ENCODE measurements at places on chromosomes 2 and 18. TPM values are rescaled to one million over a fixed set of nuclear protein-coding genes. Genes with fewer than 3 reads are reported as not detected.

- no peak overlapping the region for H3K27ac ChIP-seq
- H3K4me3 ChIP-seq: no peak overlapping the region
- no peaks in the 10 kb centered on the region for H3K36me3 ChIP-seq
Measured at GRCh38 chr18:7303316-7304060, 72.6 kb downstream of the LRRC30 start.

DNA sequence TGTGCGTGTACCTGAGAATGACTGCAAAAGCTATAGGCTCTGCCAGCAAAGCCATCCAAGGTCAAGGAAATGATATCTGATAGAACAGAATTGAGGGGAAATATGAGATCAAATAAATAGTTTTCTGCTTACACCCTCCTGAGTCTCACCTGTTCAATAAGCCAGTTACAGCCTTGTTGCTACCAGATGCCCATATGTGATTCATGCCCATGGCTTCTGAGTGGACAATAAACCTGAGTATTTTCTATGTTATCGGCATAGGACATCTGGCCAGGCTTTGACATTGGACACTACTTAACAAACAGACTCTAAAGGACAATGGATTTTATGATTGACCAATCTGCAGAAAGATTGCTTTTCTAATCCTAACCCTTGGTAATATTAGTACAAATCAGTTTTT, 297.9 kb downstream of the LRATD1 start:
- no peak overlapping the region for H3K27ac ChIP-seq
- no peak overlapping the region for H3K4me3 ChIP-seq
- no peaks in the 10 kb centered on the region for H3K36me3 ChIP-seq

- H3K27me3 ChIP-seq: peaks cover 5% of the 10 kb centered on the region
- H3K4me1 ChIP-seq: no peaks in the 10 kb centered on the region
- H3K27ac ChIP-seq: no peak overlapping the region
- no peaks in the 10 kb centered on the region for H3K36me3 ChIP-seq
- no peak for DNase-seq
Measured at GRCh38 chr18:74951165-74951760, 257.7 kb downstream of the PTGR3 start.

DNA sequence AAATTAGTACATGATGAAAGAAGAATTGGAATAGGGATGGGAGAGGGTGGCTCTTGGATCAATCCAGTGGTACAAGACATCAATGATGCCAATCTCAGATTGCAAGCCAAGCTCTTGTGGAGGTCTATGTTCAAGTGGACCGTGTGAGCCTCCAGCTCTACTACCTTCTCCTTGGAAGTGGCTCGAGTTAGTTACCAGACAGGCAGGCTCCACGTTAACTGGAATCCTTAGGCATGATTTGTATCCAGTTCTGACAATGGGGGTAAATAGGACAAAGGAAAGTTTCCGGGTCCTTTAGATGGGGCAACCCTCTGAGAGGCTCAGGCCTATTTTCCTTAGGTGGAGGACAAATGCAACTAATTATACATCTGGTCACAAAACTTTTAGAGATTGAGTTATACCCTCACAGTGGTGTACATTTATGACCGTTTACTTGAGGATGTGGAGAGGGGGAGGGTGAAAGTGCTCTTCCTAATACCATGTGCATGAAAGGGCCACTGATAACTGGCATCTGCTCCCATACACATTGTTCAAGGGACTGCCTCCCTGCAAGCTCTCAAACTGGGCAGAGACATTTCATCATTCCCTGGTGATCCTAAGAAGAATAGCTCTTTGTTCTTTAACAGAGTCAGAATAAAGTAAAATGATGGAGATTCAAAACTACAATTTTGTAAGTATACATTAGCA, 180.2 kb downstream of the SOCS6 start:
- H3K27me3 ChIP-seq: peaks cover 5% of the 10 kb centered on the region
- H3K27ac ChIP-seq: no peak overlapping the region
- H3K4me1 ChIP-seq: no peaks in the 10 kb centered on the region

Gene SYT4
- 0.53 TPM for total RNA-seq

Gene CLEC4F
- not detected for total RNA-seq

Gene PGAP1
- 46.5 TPM for total RNA-seq

DNA sequence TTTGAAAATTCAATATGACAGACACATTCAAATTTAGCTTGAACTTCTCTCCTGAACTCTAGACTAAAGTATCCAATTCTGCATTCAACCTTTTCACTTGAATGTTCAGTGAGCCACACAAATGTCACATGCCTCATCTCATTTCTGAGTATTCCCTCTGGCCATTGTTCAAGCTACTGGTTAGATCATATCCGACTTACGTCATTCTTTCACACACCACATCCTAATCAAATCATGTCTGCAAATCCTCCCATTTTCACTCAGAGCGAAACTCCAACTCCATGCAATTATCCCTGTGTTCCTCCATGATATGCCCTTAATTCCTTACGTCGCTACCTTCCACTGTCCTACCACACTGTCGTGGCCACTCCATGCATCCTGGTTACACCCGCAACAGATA, 425.1 kb downstream of the CBLN2 start:
- no peaks in the 10 kb centered on the region for H3K36me3 ChIP-seq
- no peaks in the 10 kb centered on the region for H3K4me1 ChIP-seq
- no peak for DNase-seq
- no peak overlapping the region for H3K27ac ChIP-seq
- no peak overlapping the region for H3K4me3 ChIP-seq
- no peaks in the 10 kb centered on the region for H3K27me3 ChIP-seq

GRCh38 chr18:58690259-58690658, 19.0 kb downstream of the MALT1 start:
- no peaks in the 10 kb centered on the region for H3K27me3 ChIP-seq
- no peak overlapping the region for H3K27ac ChIP-seq
- H3K36me3 ChIP-seq: peaks cover 49% of the 10 kb centered on the region
- H3K4me3 ChIP-seq: no peak overlapping the region
- no peak for DNase-seq
- H3K4me1 ChIP-seq: peaks cover 5% of the 10 kb centered on the region

Gene SETBP1
- 29.2 TPM for total RNA-seq

Gene AKAIN1
- total RNA-seq: not detected

Gene MTCL1
- 26.0 TPM for total RNA-seq

DNA sequence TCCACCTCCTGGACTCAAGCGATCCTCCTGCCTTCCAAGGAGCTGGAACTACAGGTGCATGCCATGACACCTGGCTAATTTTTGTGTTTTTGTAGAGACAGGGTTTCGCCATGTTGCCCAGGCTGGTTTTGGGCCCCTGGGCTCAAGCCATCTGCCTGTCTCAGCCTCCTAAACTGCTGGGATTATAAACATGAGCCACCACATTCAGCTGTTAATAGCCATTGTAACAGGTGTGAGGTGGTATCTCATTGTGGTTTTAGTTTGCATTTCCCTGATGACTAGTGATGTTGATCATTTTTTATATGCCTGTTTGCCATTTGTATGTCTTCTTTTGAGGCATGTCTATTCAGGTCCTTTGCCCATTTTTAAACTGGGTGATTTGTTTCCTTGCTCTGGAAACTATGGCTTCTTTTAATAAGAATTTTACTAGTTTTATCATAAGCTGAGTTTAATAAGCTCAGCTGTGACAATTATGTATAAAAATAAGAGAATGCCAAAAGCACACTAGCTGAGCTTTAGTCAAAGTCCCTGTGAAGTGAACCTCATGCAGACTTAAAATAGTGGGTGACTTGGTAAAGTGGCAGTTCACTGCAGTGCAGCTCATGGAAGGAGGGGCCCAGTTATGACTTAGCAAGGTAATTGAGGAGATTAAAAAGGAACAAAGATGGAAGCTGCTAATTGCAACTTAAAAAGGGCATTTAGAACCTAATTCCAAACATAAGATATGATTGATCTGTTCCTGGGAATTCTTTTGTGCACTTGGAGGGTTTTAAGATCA, 465.1 kb downstream of the TGIF1 start:
- H3K27ac ChIP-seq: no peak overlapping the region
- peaks cover 5% of the 10 kb centered on the region for H3K4me1 ChIP-seq
- no peaks in the 10 kb centered on the region for H3K36me3 ChIP-seq
- no peak overlapping the region for H3K4me3 ChIP-seq

Gene ADI1
- total RNA-seq: 40.1 TPM

- no peak overlapping the region for H3K4me3 ChIP-seq
- peaks cover 18% of the 10 kb centered on the region for H3K4me1 ChIP-seq
- H3K27ac ChIP-seq: no peak overlapping the region
- H3K36me3 ChIP-seq: no peaks in the 10 kb centered on the region
Measured at GRCh38 chr2:23505984-23506380, 121.0 kb downstream of the KLHL29 start.

Gene SFTPB
- not detected for total RNA-seq

DNA sequence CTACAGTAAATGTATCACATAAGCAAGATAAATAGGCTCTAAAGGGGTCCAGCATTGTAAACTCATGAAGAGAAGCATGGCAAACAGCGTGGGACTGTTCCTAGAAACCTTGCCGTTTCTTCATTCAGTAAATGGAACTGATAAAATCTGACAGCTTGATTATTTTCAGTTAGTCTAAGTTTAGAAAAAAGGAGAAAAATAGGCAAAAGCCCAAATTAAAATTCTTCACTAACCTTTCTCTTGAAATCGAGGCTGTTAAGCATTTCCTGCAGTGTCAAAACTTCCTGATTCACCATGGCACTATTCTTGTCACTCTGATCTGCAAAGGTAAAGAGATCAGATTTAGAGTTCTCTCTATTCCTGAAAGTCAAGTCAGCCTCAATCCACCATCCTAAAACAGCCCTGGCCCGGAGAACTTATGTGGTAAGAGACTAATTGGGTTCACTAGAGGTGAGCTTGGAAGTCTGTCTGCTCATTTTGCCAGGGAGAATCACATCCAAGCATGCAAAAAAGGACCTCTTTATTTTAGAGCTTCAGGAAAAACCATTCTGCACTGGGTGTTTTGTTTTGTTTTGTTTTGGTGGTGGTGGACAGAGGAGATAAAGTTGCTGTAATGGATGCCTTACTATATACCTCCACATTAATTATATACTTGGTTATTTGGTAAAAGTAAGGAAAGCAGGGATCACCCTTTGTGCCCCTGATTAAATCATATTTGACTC, 52.4 kb upstream of the STAT1 start:
- no peaks in the 10 kb centered on the region for H3K27me3 ChIP-seq
- H3K4me3 ChIP-seq: no peak overlapping the region
- no peaks in the 10 kb centered on the region for H3K4me1 ChIP-seq

- no peak overlapping the region for H3K27ac ChIP-seq
- H3K27me3 ChIP-seq: no peaks in the 10 kb centered on the region
- H3K4me3 ChIP-seq: no peak overlapping the region
- no peak for DNase-seq
- H3K36me3 ChIP-seq: no peaks in the 10 kb centered on the region
- no peaks in the 10 kb centered on the region for H3K4me1 ChIP-seq
Measured at GRCh38 chr2:38056216-38056615, 19.7 kb downstream of the CYP1B1 start.

DNA sequence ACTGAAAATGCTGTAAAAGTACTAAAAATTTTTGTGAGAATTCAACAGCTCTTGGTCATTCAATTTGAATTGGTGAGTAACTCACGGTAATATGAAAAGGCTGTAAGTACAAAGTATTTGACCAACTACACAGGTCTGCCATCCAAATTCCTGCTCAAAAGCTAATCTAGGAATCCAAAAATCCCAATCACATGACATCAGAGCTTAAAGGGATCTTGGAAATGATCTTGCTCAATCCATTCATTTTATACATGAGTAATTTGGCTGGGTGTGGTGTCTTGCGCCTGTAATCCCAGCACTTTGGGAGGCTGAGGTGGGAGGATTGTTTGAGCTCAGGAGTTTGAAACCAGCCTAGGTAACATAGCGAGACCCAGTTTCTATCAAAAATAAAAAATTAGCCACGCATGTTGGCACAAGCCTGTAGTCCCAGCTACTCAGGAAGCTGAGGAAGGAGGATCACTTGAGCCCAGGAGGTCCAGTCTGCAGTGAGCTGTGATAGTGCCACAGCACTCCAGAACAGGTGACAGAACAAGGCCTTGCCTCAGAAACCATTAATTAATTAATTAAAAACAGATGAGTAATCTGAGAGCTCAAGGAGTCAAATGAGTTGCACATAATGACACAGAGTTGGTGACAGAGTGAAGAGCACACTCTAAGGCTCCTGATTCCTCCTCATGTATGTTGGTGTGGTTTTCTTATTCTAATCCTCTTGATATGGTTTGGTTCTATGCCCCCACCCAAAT, 19.8 kb downstream of the SPIRE1 start:
- H3K27me3 ChIP-seq: no peaks in the 10 kb centered on the region
- H3K4me1 ChIP-seq: no peaks in the 10 kb centered on the region
- H3K36me3 ChIP-seq: no peaks in the 10 kb centered on the region
- no peak overlapping the region for H3K27ac ChIP-seq
- H3K4me3 ChIP-seq: no peak overlapping the region

Gene PELI1
- 178 TPM for total RNA-seq

Gene SERPINB10
- total RNA-seq: not detected

Gene TTC31
- 31.5 TPM for total RNA-seq

GRCh38 chr18:51066273-51066672, 36.3 kb downstream of the SMAD4 start:
- H3K4me1 ChIP-seq: no peaks in the 10 kb centered on the region
- H3K36me3 ChIP-seq: peaks cover 77% of the 10 kb centered on the region
- DNase-seq: no peak
- H3K27ac ChIP-seq: no peak overlapping the region
- H3K27me3 ChIP-seq: no peaks in the 10 kb centered on the region

- DNase-seq: no peak
- H3K4me1 ChIP-seq: peaks cover 5% of the 10 kb centered on the region
- peaks cover 86% of the 10 kb centered on the region for H3K36me3 ChIP-seq
Measured at GRCh38 chr2:152655880-152656279, 61.4 kb downstream of the PRPF40A start.

GRCh38 chr2:237643582-237644380, 16.4 kb downstream of the LRRFIP1 start:
- no peaks in the 10 kb centered on the region for H3K27me3 ChIP-seq
- H3K4me1 ChIP-seq: no peaks in the 10 kb centered on the region
- H3K4me3 ChIP-seq: no peak overlapping the region
- peaks cover 87% of the 10 kb centered on the region for H3K36me3 ChIP-seq
- DNase-seq: no peak

DNA sequence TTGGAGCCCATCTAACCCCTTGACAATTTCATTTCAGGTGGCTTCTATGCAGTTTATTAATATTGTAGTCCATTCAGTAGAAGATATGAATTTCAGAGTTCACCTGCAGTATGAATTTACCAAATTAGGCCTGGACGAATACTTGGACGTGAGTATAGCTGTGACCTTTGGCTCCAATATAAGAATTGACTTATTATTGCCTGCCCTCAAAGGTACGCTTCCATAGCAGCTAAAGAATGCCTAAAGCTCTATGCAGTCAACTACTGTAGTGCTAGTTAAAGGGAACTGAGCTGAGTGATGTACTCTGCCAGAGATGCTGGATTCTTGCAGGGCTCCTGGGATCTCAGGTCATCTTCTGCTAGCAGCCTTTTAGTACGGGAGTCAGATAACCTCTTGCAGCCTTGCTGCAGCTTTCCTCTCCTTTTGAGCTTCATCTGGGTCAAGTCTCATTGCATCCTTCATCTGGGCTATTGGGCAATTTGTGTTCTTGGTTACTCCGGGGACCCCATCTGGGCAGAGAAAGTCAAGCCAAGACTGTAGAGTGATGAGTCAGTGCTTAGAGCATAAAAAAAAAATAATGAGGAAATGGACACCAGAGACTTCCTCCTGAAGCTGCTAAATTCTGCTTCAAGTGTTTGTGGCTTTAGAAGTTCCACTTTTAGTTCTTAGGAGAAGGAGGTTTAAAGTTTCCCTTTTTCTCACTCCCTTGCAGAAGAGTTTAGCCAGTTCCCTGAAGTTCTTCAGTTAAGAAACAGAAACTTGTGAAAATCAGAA, 105.6 kb downstream of the PRPF40A start:
- H3K27me3 ChIP-seq: no peaks in the 10 kb centered on the region
- H3K27ac ChIP-seq: no peak overlapping the region
- no peak overlapping the region for H3K4me3 ChIP-seq
- no peaks in the 10 kb centered on the region for H3K4me1 ChIP-seq

All from endodermal cell (in vitro differentiated cells).